ENCODE measurements at places on chromosomes 11 and 22.

GRCh38 chr11:10930224-10930971 lies 72.5 kb upstream of the ZBED5 start:
- DNase-seq: no peak

DNA sequence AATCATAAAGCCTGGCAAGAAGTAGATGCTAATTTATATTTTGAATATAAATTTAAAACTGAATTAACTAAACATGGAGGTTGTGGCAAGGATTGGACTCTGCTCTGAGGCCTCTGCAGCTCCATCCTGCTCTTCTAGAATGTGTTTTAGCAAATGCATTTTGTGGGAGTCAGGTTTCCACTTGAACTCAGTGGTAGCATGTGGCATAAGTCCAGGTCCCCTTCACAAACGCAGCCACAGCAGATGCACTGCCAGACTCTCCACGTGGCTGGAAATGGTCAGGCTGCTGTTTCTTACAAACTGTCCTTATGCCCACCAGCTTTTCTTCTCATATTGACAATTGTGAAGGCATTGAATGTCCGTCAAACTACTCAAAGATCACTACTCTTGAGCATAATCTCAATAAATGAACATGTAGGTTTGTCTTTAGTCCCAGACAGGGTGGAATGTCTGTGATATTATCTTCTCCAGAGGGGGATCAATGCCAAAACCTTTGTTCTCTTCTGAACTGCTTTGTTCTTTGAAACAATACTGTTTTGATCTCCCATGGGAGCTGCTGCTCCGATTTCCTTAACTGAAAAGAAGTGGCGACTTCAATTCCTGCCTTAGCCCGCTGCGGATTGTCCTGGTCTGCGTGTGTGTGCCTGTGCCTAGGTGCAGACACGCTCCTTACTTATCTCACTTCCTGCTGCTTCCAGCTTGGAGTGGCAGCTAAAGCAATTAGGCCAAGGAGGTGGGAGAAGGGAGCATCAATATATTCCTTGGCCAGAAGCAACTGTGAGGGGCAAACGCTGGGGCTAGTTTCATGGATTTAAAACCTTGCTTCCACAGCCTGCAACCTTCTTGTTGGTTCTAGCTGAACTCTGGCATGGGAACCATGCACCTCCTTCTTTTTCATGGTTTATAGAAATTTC lies 24.2 kb downstream of the EIF4G2 start:
- DNase-seq: no peak

DNA sequence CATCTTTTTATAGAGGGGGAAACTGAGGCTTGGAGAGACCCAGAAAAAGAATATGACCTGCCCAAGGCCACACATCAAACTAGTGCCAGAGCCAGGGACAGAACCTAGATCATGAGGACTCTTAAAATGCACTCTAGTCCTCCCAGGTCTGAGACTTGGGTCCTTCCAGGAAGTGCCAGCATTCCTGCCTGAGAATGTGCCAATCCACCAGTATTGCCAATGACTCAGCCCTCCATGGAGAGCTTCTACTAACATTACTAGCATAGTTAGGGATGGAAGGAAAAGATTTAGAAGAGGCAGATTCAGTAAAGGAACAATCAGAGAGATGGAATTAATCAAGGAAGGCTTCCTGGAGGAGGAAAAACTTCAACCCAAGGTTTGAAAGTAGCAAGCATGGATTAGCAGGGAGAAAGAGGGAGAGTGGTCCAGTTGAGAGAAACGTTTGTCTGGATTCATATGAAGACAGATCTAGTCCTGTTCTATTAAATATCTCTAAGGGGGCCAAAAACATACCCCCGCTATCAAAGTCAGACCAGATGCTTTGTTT lies 20.1 kb upstream of the SMIM35 start:
- no peak for DNase-seq

DNA sequence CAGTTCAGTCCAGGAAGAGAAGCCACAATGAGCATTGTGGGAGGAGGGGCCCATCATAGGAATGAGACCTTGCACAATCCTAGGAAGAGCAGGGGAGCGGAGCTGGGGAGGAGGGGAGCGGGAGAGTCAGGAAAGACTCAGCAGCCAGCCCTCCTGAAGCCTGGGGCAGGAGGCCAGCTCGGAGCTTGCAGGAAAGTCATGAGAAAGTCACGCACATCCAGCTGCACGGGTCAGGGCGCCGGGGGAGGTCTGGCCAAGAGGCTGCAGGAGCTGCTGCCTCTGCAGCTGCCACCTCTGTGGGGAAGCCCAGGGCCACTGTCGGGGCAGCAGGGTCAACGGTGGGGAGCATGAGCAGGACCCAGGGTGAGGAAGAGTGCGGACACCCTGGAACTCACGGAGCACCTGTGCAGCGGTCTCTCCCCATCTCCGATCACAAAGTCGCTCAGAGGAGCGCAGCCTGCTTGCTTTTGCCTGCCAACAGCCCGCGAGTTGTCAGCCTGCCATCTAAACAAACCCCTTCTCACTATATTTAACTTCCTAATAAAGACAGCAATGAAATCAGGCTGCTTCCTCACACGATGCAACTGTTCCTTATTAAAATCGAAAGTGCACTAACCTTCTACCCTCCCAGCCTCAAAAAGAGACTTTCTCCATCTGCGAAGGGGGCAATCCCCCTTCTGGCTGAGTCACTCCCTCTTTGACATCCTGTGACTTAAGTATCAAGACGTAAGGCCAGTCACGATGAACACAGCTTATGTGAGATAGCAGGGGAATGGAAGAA lies 52.9 kb upstream of the RTL6 start:
- DNase-seq: no peak

DNA sequence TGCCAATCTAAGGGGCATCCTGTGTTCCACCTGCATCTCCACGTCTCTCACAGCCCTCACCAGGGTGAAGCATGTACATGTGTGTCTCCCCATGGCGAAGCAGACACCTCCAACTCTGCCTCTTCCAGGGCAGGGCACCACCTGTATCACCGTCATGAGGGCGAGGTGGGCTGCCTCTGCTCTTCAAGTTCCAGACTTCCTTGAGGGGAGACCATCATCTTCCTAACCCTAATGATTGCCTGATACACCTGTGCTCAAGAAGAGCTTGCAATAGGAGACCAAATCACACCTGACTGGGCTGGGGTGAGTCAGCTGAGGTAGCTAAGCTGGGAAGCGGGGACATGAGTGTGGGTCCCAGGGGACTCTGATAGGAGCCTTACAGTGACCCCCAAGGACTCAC lies 43.7 kb downstream of the GAB4 start:
- DNase-seq: no peak

All from keratinocyte (primary cell).